Activated CD4-positive, alpha-beta T cell treated with anti-CD3 and anti-CD28 coated beads, Interleukin-2, amount 50 U/mL, for 48 hours (primary cell): ENCODE measurements at places on chromosomes 7 and 10.

GRCh38 chr7:47333959-47334358, 248.0 kb downstream of the TNS3 start:
- DNase-seq: no peak

- DNase-seq: no peak
Observed at GRCh38 chr7:20165146-20165510, 52.1 kb downstream of the MACC1 start.

- no peak for DNase-seq
Observed at GRCh38 chr7:120959929-120960484, 9.4 kb downstream of the ING3 start.

DNA sequence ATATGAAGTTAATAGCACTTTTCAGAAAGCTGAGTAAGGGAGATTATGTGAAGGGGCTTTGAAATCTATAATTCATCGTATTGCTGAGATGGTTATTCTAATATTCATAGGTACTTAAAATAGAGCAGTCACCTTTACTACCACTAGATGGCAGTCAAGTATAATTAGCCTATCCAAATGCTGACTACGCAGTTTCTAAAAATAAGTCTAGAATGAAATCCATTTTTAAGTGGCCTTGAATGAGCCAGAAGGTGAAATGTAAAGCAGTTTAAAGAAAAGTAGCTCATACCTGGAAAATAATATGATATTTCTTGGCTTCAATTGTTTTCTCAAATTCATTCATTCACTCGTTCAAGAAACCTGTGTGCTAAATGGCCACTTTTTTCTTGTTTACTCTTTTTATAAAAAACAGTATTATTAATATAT, 1277.1 kb downstream of the GATA3 start:
- DNase-seq: no peak

DNA sequence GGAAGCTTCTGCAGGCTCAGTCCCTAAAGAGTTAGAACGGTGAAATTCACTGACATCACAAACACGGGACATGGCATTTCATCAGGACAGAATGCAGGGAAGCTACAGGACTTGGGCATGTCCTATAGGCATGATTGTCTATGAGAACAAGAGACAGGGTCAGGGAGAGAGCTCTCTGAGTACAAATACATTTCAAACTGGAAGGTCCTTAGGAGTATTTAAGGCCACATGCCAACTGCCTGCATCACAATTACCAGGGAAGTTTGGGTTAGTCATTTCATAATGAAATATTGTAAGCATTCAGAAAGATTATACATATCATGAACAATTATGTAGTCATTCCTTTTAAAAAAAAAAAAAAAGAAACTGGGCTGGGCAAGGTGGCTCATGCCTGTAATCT, 71.3 kb downstream of the CREB3L2 start:
- no peak for DNase-seq

GRCh38 chr10:125160856-125161706, 718 bp upstream of the CTBP2 start:
- DNase-seq: peak; percentile 21

DNA sequence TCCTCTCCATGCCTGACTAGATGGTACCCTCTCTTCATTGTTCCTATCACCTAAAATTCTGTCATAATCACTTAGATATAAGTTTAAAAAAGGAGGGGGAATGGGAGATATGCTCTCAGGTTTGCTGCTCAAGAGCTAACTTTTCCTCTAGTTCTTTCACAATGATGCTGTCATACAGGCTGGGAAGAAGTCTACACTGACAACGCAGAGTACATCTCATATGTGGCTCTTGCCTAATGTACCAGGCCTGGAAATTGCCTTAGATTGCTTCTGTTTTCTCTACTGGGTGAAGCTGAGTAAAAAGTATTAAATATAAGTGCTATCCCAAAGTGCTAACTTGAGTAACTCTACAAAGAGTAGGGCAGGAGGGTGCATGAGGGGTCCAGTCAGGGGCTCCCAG, 43.8 kb upstream of the BET1 start:
- DNase-seq: no peak

- DNase-seq: peak; percentile 41
Observed at GRCh38 chr10:134247-135131, 766 bp upstream of the ZMYND11 start.

DNA sequence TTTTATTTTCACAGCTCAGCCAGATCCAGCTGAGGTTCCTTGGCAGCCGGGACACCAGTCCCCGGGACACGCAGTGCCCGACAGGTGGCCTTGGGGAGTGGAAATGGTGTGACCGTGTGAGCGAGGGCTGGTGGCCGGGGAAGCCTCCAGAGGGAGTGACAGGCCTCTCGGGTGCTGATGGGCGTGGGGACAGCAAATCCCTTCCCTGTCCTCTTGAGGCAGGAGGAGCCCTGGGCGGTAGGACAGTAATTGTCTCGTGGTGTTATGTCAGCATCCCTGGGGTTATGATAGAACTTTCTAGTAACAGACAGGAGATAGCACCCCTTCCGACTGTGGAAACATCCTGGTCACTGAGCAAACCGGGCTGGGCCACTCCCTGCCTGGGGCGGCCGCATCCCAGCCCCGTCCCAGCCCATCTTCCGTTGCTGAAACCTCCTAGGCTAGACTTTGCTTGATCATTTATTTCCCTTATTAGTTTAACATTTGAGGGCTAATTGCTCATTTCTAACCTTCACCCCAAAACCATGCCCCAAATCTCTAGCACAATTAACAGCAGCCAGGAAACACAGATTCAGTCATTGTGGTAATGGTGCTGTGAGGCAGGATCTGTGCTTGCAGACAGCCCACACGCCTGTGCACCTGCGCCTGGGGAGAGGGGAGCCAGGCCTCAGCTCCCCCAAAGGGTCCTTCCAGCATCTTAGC, 63.3 kb downstream of the ELFN1 start:
- DNase-seq: no peak

- no peak for DNase-seq
Observed at GRCh38 chr7:46152696-46153095, 231.6 kb upstream of the IGFBP3 start.

DNA sequence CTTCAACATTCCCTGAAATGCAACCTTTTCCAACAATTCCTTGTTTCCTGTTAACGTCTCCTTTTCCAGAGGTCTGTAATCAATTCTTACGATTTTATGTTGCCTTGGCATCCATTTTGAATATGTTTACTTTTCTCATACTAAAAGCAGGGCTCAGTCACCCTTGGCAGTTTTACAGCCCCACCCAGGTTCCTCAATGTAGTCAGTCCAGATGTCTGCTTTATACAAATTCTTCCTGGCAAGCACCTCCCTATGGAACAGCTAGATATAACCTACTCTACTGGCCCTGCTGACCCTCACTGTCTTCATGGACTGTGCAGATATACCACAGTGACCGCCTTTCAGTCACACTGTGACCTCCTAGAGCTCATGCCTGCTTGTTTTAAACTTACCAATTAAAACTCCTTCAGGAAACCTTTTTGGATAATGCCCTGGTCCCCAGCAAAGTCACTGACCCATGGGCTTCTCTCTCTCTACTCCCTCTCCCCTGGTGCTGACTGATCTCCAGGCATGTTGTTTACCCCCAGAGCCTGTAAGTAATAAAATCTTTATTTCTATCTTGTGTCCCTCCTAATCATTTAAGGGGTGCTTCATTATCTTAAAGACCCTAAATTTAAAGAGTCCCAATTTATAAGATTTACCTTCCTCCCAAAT, 147.1 kb upstream of the STEAP1 start:
- no peak for DNase-seq
